ENCODE measurements at places on chromosomes 6 and 20.

GRCh38 chr20:56323656-56324055, 35.1 kb upstream of the FAM210B start:
- DNase-seq, result no peak

DNA sequence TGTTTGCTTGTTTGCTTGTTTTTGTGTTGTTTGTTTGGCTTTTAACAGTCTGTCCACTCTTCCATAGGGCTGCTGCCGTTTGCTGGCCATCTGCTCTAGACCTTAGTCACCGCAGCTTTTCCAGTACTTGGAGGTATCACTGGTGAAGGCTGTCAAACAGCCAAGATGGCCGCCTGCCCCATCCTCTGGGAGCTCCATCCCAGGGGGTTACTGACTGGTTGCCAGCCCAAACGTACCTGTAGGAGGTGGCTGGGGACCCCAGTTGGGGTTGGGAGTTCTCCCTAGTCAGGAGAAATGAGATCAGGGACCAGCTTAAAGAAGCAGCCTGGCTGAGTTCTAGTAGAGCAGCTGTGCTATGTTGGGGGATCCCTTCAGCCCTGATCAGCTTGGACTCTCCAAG, 418.4 kb downstream of the KHDRBS2 start:
- no peak for DNase-seq

DNA sequence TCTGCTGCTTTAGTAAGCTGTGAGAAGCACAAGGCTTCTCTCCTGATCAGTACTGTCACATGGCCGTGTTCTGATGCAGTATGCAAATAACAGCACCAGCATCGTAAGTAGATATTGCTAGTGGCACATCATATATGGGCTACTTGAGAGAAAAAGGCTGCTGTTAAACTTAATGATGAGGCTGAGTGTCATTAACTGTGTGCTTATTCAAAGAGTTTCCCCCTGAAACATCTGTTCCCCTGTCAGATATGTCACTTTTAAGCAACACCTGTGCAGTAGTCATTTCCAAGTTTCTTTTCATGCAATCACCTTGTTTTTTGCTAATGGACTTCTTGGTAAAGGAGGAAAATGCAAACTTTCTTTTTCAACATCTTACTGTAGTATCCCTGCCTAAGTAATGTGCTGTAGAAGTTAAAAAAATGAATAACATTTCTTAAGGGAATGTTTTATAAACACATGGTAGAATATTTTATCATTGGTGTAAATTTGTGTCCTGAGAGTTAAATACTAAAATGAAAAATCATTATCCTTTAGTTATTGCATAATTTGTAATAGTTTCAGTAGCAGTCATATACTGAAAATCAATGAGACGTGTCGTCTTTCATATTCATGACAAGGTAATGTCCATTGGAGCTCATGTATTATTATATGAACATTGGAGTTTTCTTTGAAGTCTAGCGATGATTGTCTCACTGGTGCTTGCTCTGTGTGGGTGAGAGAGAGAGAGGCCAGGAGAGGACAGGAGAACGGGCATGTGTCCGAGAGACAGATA, 366.3 kb downstream of the CDKAL1 start:
- DNase-seq, result no peak

- no peak for DNase-seq
Observed at GRCh38 chr6:5205877-5206850, 54.6 kb downstream of the LYRM4 start.

DNA sequence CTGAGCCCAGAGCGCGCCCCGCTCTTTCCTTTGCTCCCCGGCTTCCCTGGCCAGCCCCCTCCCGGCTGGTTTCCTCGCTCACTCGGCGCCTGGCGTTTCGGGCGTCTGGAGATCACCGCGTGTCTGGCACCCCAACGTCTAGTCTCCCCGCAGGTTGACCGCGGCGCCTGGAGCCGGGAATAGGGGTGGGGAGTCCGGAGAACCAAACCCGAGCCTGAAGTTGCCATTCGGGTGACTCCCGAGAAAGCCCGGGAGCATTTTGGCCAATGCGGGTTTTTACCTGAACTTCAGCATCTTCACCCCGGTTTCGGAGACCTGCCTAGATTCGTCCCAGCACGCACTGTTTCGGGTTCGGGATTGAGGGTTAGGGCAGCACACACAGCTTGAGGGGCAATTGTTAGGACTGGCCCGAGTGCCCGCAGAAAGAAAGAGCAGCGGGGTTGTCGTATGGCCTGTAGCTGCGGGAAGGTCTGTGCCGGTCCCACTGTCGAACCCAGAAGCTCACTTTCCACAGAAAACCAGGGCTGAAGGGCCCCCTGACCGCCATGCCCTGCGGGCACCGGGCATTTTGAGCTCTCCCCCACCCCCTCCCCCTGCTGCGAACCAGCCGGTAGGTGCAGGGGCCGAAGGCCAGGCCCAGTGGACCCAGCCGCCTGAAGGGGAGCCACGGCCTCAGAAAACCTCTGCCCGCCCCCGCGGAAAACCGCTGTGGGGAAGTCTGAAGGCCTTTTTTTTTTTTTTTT, 2.1 kb downstream of the FOXP4 start:
- DNase-seq, result peak; percentile 34

DNA sequence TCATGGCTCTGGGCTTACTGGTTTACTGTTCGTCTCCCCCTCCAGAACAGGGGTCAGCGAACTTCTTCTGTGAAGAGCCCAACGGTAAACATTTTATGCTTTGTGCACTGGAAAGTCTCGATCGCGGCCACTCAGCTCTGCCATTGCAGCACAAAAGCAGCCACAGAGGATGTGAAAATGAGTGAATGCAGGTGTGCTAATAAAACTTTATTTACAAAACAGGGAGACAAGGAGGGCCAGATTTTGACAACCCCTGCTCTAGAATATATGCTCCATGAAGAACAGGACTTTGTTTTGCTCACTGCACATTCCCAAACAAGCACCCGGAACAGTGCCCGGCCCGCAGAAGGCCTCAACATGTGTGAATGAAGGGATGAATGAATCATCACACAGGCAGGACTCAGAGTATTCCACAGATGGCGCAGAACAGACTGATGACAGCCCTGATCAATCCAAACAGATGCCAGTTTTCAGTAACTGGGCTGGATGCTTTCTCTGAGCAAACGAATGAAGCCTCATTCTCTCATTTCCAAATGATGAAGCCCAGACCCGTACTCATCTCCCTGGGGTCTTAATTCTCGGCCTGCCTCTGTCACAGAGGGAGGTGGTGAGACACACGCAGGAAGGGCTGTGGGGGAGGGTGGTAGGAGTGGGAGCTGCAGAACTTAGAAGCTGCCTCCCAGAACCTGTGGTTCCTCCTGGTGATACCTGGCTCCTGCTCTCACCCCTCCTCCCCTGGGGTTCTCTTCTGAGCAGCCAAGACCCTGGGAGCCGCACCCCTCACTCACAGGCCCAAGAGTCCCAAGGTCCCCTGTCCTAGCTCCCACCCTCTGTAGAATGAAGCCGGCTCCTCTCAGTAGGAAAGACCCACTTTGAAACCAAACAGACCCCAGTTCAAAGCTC, 196.4 kb downstream of the PREX1 start:
- DNase-seq, result no peak

GRCh38 chr6:163585932-163586437, 171.5 kb downstream of the QKI start:
- no peak for DNase-seq

DNA sequence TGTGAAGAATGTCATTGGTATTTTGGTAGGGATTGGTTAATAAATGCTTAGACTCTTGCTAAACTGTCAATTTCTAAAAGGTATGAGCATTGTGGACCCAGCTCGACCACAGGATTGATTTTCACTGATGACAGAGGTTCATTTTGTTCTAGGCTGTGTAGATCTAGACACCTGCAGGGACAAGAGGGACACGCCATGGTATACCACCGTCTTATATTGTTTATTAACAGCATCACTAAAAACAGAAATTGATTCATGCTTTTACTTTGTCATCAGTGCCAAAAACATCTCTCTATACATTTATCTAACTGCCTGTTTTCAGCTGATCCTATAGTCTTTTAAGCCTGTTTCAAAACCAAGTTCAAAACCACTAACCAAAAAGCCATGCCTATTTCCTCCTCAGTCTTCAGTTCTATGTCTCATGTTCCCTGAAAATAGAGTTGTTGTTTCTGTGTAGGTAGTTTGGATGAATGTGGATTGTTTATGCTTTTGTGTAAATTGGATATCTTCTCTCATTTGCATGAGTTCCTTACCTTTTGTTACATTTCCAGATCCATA, 109.8 kb downstream of the JAG1 start:
- DNase-seq, result no peak

DNA sequence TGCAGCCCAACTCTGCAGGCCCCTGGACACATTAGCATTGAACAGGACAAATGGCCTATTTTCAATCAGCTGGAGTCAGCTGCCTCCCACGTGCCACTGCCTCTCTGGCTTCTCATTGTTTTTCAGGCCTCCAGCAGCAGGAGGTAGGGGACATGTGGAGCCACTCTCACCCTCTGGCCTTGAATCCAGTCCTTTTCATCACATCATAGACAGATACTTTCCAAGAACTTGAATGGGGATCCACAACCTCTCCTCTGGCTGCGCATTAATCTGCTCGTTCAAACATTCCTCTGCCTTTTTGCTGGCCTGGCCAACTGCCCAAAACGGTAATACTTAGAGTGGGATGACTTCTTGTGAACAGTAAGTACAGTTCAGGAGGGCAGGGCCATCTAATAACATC, 592.3 kb downstream of the PKHD1 start:
- no peak for DNase-seq

GRCh38 chr6:2625581-2625980, 125.1 kb downstream of the MYLK4 start:
- DNase-seq, result no peak

GRCh38 chr6:46915380-46915779, 6.4 kb downstream of the ADGRF5 start:
- no peak for DNase-seq

DNA sequence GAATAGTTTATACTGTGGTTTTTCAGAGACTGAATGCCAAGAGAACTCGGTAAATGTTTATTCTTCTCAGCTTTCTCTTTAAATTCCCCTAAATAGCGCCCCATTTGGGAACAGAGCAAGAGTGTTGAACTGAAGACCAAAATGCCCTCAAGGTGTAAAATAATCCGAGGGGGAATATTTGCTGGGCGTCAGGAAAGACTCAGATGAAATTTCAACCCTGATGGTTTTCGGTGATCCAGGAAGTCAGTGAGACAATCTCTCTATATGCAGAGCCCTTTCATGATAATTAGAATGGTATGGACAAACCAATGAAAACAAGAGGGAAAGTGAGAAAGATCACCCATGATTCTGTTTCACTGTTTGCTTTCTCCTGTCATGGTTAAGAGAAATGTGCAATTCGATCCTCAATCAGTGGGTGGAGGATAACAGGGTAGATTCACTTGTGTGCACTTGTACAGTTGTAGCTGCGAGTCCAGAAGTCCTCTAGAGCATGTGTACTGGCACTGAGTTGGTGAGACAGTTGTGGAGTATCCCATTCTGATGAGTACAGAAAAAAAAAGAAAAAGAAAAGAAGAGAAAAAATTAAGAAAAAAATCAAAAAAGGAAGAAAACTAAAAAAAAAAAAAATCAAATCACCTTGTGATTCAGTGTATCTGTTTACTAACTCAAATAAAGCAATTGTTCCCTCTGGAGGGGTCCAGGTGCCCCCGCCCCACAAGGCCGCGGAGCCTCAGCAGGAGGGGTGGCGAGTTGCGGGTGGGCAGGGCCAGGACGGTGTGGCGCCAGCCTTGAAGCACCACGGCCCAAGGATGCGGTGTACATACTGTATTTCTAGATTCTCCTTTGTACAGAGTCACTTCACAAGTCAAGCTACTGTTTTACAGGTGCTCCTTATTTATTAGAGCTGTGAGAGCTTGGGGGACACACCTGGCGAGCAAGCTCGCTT, 164.9 kb downstream of the SCML4 start:
- no peak for DNase-seq

- no peak for DNase-seq
Observed at GRCh38 chr6:169960003-169960344, 208.6 kb downstream of the ERMARD start.

Data from stimulated activated CD4-positive, alpha-beta T cell treated with anti-CD3 and anti-CD28 coated beads, Interleukin-12 subunit alpha, Interleukin-12 subunit beta, amount 100 ng/mL, for 48 hours (primary cell).